ENCODE measurements at places on chromosomes 12 and 14.

- no peak for DNase-seq
Measured at GRCh38 chr12:108561852-108562347, 496 bp upstream of the ISCU start.

GRCh38 chr12:40820794-40821484 lies 128.7 kb downstream of the CNTN1 start:
- no peak for DNase-seq

DNA sequence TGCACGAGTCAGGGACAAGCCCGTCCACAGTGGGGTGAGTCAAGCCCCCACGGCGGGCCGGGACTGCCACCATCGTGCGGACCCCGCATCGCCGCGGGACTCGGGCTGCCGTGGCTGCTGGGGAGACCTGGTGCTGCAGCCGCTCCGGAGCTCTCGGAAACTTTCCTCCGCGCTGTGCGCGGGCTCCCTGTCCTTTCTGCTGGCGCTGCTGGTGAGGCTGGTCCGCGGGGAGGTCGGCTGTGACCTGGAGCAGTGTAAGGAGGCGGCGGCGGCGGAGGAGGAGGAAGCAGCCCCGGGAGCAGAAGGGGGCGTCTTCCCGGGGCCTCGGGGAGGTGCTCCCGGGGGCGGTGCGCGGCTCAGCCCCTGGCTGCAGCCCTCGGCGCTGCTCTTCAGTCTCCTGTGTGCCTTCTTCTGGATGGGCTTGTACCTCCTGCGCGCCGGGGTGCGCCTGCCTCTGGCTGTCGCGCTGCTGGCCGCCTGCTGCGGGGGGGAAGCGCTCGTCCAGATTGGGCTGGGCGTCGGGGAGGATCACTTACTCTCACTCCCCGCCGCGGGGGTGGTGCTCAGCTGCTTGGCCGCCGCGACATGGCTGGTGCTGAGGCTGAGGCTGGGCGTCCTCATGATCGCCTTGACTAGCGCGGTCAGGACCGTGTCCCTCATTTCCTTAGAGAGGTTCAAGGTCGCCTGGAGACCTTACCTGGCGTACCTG lies 1.1 kb downstream of the PDE3A start:
- peak; percentile 66 for DNase-seq

GRCh38 chr14:68813318-68813838 lies 20.5 kb upstream of the ZFP36L1 start:
- no peak for DNase-seq

DNA sequence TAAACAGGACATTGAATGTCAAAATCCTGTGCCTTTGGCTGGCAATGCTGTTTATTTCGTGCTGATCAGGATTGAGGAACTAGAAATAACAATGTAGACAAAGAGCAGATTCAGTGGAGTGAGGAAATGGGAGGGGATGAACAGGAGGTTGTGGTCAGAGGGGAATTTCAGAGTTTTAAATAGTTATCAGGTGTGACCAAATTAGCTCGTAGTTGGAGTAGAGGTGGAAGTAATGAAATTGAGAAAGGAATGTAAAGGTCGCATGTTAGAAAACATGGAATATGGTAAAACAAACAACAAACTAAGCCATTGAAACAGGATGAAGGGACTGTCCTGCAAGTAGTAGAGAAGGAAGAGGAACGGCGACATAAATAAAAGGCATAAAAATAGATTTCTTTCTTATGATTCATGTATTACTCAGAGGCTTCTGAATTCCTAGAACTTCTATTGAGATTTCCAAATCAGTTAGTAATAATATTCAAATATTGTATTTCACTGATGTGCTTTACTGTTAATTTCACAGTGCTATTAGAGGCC lies 9.5 kb upstream of the SAV1 start:
- peak; percentile 53 for DNase-seq

GRCh38 chr12:41254004-41254914 lies 66.1 kb downstream of the PDZRN4 start:
- DNase-seq, result no peak

- DNase-seq, result no peak
Measured at GRCh38 chr12:18721452-18721851, 16.4 kb downstream of the PLCZ1 start.

DNA sequence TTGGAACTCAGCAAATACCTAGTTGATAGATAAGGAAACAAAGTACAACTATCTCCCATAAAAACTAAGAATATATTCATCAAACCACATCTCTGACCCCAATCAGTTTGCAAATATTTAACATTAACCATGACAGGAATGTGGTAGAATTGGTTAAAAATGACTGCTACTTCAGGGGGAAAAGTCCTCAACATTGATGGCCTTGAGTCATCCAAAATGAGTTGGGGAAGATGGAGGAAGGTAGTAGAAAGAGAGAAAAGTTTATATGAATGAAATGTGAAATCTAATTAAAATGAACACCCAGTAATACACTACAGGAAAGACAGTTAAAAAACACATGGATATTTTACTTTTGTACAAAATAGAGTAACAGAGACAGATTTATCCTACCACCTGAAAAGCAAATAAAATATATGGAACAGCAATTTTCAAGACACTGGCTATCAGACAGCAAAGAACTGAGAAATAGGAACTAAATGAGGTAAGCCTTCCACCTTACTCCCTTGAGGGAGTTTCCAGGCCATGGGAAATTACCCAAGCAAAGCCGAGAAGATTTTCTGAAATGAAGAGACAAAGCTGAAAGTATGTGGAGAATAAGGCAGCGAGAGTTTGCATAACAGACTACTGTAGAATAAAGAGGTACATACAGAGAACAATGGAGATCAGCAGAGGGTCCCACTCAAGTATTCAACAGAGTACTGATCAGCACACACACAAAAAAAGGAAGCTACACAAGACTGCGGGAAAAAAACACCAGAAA lies 49.6 kb downstream of the TC2N start:
- DNase-seq, result no peak

GRCh38 chr12:4272424-4273272 lies 914 bp upstream of the CCND2 start:
- DNase-seq, result peak; percentile 55

DNA sequence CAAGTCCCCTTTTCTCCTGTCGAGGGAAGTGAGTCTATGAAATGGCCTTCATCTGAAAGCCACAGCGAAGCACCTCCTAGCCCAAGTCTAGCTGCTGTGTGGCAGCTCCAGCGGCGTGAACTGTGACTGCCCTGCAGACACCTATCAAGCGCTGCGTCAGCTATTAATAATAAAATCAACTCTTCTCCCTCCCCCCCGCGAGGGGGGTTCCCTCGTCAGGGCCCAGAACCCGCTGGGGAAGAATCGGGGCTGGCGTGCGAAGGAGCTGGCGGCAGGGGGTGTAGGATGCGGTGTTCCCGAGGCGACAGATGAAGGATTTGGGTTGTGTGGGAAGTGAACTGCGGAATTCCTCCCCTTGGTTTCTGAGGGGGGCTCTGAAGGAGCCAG lies 662 bp upstream of the ATP2A2 start:
- peak; percentile 75 for DNase-seq

DNA sequence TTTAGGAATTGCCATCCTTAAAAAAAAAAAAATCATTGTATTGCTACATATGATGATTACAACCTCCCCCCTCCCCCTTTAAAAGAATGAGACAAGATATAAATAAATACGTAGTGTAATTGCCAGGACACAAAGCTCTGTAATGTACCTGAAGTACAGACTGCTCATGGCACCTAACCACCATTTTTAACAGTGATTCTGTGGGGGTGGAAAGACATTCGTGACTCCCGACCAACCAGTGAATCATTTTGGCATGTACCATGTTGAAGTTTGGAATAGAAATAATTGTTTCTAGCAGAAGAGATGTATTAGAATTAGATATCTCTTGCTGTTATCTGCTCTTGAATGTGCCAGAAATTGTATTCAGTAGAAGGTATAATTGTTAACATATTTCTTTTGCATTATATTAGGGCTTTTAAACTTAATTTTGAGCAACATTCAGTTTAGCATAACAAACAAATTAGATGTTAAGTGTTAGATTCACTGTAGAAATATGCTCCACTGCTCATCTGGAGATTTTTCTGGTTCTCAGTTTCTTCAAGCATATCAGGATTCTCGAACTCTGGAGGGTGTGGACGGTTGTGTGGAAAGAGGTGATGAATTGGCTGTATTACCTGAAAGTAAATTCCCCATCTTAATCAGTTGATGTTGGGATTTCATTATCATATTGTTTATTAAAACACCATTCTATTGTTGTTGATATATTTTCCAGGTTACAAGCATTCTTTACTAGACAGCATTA lies 31.1 kb downstream of the FRS2 start:
- peak; percentile 10 for DNase-seq

GRCh38 chr14:68756734-68757133 lies 36.1 kb downstream of the ZFP36L1 start:
- no peak for DNase-seq

DNA sequence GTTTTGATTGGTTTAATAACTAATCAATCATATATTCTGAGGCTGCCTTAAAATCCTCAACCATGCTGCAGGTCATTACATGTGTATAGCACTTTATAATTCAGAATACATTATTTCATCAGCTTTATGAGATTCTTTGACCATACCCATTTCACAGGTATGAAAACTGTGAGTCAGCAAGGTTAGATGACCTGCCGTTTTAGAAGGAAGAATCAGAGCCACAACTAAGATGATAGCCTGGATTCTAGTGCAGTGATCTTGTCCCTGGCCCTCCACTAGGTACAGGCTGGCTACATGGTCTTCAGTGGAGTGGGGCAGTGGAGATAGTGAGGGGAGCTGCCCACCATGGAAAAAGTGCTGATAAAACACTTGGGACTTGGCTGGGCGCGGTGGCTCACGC lies 154.4 kb upstream of the MAX start:
- DNase-seq, result no peak

DNA sequence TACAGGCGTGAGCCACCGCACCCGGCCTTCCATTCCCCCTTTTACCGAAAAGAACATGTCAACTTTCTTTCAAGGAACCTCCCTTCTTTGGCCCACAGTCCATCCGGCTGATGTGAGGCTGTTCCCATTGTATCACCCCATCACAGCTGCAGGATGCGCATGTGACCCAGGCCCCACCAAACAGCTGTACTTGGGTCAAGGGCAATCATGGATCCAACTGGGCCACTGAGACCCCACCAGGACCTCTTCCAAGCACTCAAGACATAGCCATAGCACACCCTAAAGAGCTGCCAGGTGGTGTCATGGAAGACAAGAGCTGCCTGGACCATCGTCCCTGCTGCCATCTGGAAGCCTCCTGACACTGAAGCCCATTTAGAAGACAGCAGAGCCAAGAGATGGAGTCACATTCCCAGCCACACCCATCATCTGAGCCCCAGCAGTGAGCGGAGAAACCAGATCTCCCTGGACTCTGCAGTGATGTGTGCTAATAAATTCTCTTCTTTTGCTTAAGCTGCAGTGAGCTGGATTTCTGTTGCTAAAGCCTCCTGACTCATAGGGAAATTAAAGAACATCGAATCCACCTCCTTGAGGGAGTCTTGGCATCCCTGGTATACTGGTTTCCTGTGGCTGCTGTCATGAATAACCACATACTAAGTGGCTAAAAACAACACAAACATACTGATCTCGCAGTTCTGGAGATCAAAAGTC lies 105.6 kb downstream of the KSR2 start:
- DNase-seq, result peak; percentile 7

DNA sequence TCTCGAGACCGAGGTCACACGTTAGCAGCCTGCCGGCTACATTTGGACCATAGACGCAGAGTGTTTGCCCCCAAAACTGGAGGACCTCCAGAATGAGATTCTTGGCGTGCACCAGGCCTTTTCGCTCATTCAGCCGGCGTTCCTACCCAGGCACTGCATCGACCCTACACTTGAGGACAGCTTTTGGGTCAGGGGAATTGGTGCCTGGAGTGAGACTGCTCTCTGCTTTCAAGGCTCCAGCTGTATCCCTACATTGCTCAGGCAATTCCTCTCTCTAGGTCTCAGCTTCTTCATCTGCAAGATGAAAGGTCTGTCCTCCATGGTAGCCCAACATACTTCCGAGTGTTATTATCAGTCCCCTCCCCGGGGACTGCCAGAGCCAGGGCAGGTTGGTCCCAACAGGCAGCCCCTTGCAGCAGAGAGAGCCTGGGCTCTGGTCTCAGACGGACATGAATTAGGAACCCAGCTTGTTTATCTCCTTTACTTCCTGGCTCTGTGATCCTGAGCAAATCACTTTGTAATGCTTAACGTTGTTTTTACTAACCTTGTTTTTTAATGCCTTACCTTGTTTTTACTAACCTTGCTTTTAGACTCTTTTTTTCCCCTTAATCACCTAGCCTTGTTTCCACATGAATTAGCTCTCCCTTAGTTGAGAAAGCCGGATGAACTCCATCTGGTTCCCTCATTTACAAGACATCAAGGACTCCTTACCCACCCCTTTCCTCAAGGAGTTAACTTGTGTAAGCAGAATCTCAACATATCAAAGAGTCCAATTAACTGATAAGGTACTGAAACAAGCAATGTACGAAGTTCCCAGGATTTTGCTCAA lies 892 bp downstream of the TCHP start:
- DNase-seq, result no peak

DNA sequence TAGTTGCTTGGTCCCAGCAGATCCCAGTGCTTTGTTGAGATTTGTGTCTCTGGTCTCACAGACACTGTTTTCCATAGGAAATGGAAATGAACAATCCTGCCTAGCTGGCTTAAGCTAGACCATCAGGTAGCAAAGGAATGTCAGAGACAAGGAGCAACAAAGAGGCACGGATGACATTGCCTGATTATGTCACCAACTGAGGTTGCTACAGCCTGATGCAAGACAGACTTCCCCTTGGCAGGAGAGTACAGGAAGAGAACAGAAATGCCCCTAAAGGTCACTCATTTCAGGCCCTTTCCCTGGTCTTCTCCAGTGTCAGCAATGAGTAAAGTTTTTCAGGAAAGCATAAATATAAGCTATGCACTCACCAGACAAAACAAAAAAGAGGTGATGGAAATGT lies 2.0 kb upstream of the PRB2 start:
- no peak for DNase-seq

- DNase-seq, result no peak
Measured at GRCh38 chr12:3551386-3551785, 60.4 kb downstream of the PRMT8 start.

Data from foreskin fibroblast (primary cell).